ENCODE measurements at places on chromosomes 11 and 22.
A peak's percentile ranks its signal among the peaks of the same experiment; 100 is the strongest.

DNA sequence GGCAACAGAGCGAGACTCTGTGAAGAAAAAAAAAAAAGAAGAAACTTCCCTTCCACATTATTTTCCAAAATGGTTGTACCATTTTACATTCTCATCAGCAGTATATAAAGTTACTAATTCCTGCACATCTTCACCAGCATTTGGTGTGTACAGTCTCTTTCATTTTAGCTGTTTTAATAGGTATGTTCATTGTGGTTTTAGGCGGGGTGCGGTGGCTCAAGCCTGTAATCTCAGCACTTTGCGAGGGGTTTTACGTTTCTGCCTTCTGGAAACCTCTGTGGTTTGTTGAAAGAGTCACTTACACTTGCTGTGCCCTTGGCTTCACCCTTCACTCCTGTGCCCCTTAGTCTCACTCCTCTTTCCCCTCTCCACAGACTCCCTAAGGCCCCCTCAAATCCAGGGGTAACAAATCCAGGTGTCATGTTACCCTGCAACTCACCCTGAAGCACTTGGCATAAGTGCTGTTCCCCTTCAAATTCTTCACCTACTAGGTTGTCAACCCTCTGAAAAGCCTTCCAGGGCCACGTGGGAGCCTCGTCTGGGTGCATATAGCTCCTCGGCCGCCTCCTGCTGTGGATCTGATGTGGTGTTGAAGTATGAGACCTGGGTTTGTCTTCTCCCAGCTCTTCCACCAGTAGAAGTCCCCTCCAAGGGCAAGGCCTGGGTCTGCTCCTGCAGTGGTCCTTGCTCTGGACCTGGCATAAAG lies 20.8 kb downstream of the TOB2 start:
- peak; percentile 29 for DNase-seq

DNA sequence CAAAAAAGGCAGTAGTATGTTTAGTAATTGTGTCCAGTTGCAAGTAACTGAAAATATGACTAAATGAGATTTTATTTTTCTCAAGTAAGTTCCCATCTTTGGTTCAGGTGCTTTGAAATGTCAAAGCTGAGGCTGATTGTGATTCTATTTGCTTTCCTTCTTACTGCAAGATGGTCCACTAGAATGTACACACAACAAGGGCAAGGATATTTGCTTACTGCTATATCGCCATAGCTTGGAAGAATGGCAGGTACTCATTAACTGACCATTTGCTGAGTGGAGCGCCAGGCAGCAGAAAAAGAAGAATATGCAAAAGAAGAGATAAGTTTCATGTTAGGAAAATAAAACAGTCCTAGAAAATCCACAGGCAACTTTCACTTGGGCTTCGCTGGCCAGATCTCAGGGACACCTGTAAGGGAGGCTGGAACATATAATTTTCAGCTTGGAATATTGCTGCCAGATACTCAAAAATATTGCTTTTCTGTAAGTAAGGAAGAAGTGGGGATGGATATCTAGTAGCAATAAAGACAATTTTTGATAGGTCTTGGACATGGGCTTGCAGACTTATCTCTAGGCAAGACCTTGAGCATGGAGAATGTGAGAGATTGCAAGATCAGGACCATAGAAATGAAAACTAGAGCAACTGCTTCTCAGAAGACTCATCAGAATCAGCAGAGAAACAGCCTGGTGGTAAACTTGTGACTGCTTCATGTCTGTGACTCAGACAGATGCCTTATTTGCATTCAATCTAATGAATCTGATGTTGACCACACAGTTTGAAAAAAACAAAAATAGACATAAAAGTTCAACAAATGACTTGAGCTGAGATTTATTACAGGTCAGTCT lies 44.8 kb upstream of the OR9Q1 start:
- no peak for DNase-seq

GRCh38 chr11:32052215-32052614 lies 38.7 kb upstream of the RCN1 start:
- peak; percentile 21 for DNase-seq

- DNase-seq, result no peak
These were observed 35.9 kb upstream of the TTC12 start for GRCh38 chr11:113278481-113278880.

DNA sequence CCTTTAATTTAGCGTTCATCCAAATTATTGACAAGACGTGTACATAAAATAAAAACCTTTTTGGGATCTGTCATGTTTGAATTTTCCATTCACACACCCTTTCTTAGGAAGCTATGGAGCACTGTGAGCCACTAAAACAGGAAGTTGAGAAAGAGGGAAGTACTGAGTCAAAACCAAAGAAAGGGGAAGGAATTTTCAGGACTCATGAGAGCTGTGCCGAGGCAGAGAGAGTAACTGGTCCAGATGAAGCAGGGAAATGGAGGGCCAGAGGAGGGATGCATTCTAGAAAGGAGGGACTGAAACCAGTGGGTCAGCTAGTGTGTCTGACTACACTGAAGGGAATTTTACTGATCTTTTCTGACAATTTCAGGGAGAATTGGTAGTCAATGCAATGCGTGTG lies 24.9 kb downstream of the APLP2 start:
- DNase-seq, result no peak

- DNase-seq, result no peak
These were observed 80.7 kb downstream of the JRKL start for GRCh38 chr11:96470521-96470920.

DNA sequence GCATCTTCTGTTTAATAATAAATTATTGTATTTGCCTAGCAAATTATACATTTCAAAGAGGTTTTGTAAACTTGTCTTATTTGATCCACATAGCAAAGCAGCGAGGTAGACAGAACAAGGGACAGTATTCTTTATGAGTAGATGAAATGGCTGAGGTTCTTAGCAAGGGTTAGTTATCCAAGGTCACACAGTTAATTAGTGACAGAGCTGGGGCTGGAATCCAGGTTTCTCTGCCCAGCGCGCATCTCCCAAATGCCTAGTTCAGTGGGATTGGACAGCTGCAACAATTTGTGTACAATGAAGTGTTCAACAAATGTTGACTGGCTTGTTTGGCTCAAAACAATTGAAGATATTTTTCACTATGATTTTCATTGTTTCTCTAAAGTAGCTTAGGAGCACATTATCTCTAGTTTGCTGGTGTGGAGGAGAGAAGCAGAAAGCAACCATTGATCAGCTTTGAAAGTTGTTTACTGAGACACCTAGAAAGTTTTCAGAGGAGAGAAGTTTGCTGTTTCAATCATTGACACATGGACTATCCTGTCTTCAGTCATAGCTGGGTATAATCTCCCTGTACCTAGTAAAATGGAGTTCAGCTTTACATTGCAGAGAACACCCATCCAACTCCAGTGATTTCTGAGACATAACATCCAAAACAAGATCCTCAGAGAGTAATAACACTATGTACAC lies 270.6 kb downstream of the FAT3 start:
- DNase-seq, result no peak

DNA sequence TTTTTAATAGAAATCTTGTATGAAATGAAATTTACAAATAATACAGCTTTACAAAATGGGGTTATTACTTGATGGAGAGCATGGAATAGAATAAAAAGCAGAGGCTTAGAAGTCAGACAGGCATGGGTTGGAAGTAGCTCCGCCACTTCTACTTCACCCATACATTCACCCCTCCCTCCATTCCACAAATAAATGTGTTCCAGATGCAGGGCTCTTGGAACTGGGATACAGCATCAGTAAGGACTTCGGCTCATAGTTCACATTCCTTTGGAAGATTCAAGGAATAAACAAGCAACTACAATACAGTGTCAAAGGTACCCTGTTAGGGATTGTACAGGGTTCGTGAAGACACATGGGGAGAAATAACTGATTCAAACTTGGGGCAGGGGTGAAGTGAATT lies 156.8 kb downstream of the WNT11 start:
- DNase-seq, result no peak

DNA sequence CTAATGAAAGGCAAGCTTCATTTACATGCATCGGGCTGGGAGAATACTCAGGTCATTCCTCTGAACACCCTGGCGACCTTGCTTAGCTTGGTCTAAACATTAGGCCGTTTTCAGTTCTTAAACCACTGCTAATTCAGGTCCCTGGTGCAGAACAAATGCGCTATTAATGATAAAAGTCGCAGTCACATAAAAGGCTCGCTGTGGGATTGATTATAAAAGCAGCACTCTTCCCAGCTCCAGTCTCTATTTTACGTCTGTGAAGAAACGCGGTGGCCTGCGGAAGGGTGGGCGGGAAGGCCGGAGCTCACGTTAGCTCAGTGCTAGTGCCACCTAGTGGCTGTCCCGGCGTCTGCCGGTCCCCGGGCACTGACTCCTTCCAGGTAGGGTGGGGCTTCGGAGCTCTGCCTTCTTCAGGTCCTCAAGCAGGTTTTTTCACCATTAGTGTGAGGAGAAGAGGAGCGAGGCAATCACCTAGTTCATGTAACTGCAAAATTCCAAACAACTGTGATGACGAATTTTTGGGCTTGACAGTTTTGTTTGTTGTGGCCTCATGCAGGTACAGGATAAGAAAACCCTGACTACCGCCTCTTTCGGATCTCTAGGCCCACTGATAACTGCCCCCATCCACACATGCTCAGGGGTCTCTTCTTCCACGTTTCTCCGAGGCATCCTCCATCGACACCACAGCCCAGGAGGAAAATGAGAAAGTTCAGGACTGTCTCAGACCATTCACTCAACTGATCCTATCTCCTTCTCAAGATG lies 66.5 kb upstream of the CLMP start:
- peak; percentile 22 for DNase-seq

DNA sequence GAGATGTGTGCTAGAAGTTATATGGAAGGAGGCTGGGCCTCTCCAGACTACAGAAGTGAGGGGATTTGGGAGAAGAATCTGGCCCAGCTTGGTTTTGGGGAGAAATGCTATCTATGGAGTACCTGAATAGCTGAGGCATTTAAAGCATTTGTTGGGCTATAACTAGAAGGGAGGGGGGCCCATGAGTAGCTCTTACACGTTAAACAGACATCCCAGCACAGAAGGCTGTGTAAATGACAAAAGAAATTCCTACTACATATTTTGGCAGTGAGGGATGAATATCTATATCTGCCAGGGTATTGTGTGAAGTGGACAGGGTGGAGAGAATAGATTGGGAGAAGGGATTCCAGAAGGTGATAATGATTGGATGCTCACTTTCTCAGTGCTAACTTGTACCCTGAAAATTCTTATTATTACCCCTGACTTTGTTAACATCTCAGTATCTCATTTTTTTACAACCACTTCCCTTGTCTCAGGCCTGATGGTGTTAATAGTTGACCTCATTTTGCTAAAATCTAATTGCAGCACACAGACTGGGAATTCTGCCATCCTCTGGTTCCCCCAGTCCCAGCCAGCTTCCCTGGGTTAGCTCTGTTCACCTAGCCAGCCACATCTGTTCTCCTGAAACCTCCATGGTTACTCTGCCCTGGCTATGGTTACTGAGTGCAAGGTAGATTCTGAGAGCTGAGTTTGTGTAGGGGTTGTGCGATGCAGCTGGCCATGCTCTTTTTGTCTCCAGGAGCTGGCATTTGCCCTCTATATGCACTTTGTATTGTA lies 28.8 kb upstream of the RRM1 start:
- DNase-seq, result no peak

DNA sequence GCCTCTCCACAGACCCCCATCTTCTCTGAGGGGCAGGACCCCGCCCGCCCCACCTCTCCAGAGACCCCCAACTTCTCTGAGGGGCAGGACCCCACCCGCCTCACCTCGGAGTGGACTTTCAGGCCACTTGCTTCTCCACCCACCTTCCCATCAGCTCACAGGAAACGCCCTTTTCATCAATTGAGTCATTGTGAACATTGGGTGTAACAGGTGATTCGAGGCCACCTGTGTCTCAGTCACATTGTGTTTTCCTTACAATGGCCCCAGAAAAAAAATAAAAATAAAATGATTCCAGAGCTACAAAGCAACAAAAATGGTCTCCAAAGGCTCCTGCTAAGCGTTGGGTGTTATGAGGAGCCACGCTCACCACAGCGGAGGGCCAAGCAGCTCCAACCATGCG lies 36.0 kb downstream of the BRD1 start:
- no peak for DNase-seq
